ENCODE measurements at places on chromosomes 12 and 14.

DNA sequence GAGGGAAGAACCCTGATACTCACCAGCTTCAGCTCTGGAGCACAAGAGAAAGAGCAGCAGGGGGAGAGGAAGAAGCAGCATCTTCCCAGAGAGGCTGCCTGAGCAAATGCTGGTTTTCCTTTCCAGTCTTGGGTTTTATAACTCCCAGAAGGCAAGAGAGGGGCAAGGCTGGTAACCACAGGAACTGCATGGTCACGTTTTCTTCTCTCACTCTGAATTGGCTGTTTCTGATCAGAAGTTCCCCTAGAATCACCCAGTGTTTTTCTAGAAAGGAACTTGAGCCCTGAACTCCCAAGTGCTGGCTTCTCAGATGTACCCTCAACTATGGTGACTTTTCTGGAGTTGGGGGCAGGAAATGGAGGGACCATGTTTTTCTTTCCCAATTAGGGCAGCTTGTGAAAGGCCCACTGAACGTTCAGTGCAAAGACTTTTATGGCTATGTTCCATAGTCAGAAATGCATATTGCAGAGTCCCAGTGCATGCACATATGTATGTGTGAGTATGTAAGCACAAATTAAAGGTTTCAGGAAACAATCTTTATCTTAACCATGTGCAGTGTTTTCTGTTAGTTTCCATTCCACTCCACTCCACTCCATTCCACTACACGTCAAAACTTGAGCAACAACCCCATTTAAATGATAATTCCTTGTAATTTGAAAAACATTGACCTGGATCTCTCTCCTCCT is at the start of gene CMA1:
TSS of gene CMA1 (minus strand) at position 111 of the 686 bp plus-strand sequence. CDS start at position 81, 30 bp downstream.
- DNase-seq: no peak

GRCh38 chr14:100664231-100664630 is 62.5 kb upstream of the DLK1 start:
- DNase-seq: no peak

DNA sequence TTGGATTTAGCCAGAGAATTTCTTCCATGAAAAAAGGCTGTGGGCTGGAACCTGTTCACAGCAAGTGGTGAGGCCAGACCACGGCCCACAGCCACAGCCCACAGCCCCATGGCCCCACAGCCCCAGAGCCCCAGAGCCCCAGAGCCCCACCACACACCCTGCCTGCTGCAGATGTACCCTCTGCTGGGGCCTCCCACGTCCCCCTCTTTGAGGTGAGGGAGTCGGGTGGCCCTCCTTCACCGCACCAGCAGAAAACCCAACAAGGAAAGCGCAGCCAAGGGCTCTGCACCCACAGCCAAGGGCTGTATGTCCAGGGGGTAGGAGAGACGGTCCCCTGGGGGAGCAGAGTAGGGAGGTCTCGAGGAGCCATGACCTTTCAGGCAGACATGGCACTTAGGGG is 327.5 kb upstream of the DIO3 start:
- DNase-seq: no peak

DNA sequence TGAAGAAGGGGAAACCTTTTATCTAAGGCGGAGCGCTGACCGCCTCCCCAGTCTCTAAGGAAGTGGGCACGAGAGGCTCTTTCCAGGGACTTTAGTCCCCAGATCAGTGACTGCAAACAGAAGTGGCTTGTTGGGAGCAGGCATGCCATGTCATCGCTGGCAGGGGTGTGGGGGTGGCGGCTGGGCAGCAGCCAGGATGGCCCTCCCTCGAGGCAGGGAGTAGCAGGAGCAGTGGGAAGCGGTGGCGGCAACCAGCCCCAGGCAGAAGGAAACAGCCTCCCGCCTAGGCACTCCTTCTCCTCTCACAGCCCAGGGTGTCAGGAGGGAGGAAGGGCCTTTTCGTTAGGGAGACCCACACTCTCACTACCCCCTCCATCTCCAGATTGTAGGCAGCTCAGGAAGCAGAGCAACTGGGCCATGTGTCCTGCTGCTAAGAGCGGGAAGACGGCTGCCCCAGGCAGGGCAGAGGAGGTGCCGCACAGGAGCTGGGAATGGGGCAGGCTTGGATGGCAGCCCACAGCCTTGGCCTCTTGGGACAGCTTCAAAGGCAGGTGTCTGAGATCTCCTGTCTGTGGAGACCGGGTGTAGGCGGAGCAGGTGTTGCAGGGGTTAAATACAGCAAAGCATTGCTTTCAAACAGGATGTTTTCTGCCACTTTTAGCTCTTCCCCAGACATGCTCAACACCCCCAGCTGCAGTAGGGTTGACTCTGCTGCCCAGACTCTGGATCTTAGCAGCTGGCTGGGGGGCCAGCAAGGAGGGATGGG is 21.8 kb downstream of the VDR start:
- peak; percentile 62 for DNase-seq

DNA sequence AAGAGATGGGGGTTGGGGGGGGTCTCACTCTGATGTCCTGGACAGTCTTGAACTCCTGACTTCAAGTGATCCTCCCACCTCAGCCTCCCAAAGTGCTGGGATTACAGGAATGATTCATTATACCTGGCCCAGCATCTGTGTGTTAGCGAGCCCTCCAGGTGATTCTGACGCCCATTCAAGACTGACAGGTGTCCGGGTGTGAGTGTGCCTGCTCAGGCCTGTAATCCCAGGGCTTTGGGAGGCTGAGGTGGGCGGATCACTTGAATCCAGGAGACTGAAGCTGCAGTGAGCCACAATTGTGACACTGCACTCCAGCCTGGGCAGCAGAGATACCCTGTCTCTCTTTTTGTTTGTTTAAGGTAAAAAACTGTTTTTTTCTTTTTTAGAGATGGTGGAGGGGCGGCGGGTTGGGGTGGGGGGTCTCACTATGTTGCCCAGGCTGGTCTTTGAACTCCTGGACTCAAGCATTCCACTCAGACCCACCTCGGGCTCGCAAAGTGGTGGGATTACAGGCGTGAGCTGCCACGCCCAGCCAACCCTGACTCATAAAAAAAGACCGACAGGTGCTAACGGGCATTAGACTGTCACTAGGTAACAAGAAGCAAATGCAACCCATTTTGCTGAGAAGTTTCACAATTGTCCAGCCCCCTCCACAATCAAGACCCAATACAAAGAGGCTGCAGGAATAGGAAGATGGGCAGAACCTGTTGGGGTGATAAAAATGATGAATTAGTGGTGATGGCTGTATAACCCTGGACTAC is 4.7 kb downstream of the VSIG10 start:
- DNase-seq: no peak

DNA sequence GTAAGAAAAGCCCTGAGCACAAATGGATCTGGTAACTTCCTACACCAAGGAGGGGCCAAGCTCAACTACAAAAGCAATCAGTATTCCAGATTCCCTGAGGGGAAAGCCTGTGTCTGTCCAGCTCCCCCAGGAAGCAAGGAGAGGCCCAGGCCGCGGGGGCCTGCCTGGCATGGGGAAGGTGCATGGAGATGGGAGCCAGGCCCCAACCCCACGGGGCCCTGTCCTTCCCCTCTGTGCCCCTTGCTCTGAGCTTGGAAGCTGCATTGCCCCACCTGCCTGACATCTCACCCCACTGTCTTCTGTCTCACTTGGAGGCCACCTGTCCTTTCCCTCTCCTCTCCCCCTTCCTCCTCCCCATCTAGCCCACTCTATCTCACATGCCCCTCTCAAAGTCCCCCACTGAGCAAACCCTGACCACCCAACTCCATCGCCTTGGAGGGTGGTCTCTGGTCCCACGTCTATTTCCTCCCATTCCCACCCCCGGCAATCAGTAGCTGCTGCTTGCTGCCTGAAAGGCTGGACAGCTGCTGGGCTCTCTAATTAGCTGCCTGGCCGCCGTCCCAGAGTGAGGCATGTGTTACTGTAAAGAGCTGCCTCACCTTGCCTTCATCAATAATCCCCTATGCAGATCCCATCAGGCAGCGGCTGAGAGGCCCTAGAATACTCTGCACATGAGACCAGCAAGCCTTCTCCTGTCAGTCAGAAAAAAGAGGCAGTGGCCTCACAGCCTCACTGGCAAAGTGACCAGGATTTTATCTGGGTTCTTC is 3.4 kb upstream of the TMEM229B start:
- DNase-seq: no peak

- DNase-seq: no peak
Measured at GRCh38 chr14:36325853-36326252, 5.4 kb upstream of the MBIP start.

DNA sequence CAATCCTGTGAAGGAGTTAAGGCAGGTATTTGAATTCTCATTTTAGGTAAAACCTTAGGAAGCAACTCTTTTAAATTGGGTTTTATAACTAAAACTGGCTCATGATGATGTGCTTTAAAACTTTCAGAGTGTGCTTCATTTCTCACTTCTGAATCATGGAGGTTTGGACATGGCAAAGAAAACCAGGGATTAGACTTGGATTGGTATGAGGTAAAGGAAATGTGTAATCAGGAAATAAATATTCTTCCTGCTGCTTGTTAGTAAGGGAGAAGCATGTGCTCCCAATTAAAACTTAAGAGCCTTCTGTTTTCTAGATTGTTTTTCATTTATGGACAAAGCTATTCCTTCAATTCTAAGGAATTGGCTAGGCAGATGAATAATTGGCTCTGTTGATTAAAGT is 57.4 kb downstream of the FBXO33 start:
- DNase-seq: no peak

DNA sequence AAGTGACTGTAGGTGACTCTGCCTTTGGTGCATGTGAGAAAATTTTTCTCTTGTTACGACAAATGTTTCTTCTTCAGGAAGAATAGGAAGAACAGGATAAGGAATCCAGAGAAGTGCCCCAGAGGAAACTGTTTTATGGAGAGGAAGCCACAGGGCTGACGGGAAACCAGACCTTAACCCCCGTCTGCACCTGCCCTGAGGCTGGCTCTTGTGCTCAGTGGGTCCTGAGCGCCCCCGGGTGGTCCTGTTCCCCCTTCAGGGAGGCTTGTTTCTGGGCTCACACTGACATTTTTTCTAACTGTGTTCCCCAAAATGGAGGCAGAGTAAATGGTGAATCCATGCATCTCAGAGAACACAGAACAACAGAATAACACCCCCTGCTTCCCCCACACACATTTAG is 691.8 kb downstream of the TMEM121 start:
- DNase-seq: no peak

DNA sequence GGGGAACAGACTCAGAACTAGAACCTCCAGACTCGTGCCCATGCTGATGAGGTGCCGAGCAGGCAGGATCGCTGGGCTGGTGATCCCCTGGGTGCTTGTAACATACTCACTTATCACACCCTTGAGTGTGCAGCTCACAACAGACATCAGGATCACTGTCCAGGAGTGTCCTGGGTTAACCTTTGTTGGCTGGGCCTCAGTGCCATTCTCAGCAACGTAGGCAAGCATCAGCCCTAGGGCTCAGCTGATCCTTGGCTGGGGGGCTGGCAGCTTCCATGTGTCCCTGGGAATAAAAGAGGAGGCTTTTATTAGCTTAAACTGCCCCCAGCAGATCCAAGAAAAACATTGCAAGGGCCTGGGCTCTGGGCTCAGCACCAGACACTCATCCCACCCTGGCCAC is 1.6 kb downstream of the TMEM229B start:
- DNase-seq: no peak

- DNase-seq: no peak
Measured at GRCh38 chr14:86824167-86824566, 1168.8 kb downstream of the GALC start.

GRCh38 chr14:67483579-67484285 is 4.8 kb downstream of the TMEM229B start:
- DNase-seq: no peak

- DNase-seq: peak; percentile 57
Measured at GRCh38 chr12:94149119-94149780, 873 bp downstream of the PLXNC1 start.

DNA sequence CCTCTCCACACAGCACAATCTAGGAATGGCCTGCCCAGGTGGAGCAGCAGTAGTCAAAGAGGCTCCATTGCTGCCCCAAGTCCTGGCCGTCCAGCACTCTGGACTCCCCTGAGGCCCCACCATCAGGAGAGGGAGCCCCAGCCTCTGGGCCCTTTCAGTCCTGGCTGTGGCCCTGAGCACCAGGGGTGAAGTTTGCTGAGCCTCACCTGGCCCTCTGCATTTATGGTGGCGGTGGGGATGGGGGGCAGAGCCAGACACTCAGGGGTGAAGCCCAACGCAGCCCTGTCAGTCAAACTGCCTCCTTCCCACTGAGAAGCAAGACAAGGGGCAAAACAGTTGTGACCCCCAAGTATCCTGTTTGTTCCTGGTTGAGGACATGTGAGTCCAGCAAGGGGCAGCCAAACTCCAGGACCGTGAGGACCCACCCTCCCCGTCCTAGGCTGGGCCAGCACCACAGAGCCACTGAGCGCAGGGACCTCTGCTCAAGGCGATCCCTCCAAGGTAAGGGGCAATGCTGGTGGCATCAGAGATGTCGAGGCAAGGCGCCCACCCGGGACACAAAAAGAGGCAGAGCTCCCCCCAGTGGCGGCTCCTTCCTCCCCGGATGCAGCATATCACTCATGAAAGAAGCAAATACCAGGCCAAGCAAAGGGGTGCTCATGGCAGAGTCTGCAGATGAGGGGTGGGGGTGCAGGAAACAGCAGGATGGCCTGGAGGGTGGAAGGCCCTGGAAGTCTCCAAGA is 4.8 kb upstream of the AMN start:
- DNase-seq: peak; percentile 73

DNA sequence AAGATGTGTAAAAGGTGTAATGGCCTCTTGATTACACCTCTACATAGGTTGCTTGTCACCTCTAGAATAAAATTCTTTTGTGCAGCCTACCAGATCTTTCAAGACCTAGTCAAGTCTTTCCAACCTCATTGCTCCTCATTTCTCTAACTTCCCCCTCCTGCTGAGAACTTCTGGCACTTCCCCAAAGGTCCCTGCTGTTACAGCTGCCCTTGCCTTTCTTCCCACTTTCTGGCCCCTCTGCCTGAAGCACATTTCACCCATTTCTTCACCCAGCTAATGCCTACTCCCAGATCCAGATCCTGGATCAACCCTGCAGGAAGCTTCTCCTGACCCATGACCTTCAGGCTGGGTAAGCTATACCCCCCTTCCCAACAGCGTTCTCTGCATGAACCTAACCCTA is 1.5 kb downstream of the TSHR start:
- no peak for DNase-seq

- DNase-seq: no peak
Measured at GRCh38 chr14:31884238-31884637, 192.9 kb upstream of the ARHGAP5 start.

- DNase-seq: no peak
Measured at GRCh38 chr14:70917633-70918032, 10.4 kb downstream of the PCNX1 start.
